NCI-H2171 (cell line): ENCODE measurements at places on chromosomes 2 and 18.

DNA sequence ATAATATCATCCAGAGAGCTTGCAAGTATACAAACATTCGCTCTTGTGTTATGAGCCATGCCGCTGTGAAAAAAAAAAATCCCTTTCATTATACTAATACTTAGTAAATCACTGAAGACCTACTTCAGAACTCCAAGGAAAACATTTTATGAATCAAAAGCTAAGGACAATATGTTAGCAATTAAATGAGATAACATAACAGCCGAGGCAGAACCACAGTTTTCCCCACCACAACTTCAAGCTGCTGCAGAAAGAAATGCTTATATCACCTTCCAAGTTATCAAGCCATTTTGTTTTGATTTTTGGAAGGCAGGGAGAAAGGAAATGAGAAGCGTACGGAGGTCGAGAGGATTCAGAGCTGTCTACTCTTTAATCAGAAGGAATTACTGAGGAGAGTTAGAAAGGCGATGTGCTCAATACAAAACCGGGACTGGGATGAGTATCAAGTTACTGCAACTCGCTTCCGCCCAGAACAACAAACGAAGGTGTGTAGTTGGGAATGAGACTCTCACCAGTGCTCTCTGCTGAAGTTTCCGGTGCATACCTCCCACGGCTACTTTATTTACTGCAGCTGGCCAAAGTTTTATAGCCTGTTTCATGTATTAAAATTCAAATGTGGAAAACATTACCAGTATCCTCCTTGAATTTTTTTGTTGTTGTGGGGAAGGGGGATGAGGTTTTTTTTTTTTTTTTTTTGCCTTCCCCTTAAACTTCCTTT is 292.2 kb upstream of the CCDC68 start:
- no peak for DNase-seq

GRCh38 chr18:80033181-80034067 is 810 bp upstream of the RBFA start:
- DNase-seq, result no peak

DNA sequence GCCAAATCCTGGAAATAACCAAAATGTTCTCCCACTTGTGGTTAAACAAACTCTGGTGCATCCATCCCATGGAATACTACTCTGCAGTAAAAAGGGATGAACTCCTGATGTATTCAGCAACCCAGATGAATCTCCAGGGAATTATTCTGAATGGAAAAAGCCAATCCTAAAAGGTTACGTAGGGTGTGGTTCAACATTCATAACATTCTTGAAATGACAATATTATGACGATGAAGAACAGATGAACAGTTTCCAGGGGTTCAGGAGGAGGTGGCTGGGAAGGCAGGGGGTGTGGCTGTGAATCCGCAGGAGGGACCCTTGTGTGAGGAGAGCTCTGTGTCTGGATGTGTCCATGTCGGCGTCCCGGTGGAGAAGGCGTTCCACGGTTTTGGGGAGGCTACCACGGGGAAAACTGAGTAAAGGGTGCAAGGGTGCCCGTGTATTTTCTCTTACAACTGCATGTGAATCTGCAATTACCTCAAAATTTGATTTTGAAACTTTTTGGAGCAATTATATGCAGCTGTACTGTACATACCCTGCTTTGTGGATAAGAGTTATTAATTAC is 47.3 kb downstream of the KCNG2 start:
- no peak for DNase-seq

- DNase-seq, result no peak
Measured at GRCh38 chr18:9032519-9032918, 70.0 kb upstream of the NDUFV2 start.

DNA sequence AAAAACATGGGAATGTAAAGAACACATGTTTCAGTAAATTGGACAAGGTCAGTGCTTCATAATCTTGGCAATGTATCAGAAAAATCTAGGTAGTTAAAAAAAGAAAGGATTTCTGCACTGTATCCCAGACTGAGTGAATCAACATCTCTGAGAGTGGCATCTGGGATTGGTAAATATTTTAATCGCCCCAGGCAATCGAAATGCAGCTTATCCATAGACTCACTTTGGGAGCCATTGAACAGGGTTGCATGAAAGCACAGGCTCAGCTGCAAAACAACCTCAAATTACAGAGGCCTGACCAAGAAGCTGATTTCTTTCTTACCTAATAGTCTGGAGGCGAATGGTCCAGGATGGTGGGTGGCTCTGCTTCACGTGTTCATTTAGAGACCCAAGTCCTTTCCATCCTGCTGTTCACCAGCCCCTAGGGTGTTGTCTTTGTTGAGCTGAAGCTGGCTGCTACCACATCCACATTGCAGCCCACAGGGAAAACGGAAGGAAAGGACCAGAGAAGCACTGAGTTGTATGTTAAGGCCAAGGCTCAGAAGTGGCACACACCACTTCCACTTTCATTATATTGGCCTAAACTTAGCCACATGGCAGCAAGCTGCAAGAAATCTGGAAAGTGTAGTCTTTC is 59.0 kb downstream of the MOGAT1 start:
- DNase-seq, result no peak

DNA sequence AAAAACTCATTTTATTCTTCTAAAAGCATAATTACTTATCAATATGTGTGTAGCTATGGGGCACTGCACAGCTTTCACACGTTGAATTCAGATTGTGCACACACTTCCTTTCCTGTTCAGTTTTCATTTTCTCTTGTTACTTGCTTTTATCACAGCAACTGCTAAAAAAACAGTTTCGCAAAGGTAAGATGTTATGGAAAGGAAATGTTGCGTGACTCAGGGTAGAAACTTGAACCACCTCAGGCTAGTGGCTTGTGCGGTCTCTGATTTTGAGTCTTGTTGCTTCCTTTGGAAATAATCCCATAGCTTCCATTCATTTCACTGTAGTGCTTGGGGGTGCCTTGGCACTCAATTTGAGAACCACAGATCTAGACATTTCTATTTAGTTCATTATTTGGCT is 171.9 kb downstream of the FMNL2 start:
- DNase-seq, result no peak

DNA sequence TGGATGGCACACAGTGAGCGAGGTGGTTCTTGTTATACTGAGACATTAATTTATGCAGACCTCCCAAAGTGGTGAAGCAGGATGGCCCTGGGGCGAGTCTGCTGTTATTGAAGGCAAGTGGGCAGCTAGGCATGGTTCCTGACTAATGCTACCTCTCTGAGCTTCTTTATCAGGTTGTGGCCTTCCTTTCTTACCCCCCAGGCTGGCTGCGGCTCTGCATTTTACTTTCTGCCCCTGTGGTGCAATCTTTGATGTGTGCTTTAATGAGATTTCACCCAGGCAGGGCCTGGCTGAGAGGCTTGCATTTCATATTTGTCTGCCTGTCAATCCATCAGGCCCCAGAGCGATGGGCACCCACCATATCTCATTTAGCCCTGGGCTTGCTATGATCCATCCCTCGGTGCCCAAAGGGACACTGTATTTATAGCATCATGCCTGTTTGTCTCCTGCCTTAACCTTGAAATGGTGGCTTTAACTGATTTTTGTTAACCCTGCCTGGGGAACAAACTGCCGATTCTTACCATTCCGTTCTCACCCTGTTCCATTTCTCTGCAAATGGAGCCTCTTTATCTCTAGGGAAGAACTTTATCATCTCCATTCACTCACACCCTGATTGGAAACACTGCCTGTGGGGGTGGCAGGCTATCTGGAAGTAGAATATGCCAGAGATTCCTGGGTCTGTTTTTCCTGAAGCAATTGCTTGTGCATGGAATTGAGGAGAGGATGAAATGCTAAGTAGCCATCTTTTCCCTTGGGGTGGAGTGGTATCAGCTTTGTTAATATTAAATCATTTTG is 316.2 kb upstream of the THSD7B start:
- no peak for DNase-seq

GRCh38 chr2:173656086-173656485 is 301.4 kb downstream of the CDCA7 start:
- DNase-seq, result no peak

DNA sequence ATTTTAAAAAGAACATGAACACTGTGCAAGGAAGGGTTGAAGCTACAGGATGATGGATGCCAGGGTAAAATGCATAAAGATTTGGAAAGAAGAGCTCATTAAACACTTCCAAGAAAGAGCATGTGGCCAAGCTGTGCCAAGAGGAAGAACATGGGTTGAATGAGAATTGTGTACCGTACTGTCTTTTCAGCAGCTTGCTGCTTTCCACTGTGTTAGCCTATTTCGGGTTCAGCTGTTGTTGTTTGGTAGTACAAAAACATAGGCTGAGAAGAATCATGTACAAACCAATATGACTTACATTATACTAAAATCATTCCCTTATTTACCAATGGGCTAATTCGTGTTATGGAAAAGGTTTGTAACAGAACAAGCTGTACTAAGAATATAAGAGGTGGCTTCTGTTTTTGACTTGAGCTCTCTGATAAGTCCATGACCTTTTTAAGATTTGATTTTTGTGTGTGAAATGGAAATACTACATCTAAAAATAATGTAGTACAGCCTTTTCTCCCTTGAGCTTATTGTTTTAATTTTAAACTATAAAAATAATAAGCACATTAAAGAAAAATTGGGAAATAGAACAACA is 188.3 kb upstream of the STON1 start:
- DNase-seq, result no peak
